Inflammatory macrophage (primary cell): ENCODE measurements at places on chromosomes 5 and 9.
A peak's percentile ranks its signal among the peaks of the same experiment; 100 is the strongest.

DNA sequence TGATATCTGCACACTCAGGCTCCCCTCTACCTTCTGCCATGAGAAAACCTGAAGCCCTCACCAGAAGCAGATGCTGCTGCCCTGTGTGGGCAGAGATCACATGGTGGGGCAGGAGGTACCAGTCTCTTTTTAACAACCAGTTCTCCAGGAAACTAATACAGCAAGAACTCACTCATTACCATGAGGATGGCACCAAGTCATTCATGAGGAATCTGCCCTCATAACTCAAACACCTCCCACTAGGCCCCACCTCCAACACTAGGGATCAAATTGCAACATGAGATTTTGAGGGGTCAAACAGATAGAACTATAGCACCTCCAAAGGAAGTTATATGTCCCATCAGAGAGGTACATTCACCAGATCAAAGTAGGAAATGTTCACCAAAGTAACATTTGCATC, 136.3 kb upstream of the SHB start:
- no peak for DNase-seq

DNA sequence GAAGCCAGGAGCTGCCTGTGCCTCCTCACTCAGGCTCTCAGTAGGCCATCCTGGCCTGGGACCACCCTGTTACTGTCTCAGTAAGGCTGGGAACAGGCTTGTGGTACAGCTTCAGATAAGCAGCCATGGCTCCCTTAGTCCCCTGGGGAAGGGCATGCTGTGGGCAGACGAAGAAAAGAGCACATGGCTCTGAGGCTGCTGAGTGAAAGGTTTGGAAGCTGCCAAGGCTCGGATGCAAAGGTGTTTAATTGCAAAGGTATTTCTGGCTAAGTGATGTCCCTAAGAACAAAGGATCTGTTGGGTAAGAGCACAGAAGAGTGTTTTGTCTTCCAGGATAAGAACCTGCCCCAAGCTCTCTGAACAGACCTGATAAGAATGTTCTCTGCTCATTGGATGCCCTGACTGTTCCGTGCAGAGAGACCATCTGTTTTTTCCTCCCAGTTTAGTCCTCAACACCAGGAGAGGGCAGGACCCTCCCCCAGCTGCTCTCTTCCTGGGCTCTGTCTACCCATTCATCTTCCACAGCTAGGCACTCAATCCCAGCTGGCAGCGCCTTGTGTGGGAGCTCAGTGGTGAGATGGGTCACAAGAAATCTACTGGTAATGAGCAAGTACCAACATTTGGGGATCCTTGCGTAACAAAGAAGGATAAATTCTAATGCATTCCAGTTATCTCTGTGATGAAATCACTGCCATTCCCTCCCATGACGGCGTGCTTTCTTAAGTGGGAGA, 17.7 kb downstream of the ANGPTL2 start:
- DNase-seq: no peak

GRCh38 chr9:131781069-131781468, 41.2 kb upstream of the RAPGEF1 start:
- no peak for DNase-seq

DNA sequence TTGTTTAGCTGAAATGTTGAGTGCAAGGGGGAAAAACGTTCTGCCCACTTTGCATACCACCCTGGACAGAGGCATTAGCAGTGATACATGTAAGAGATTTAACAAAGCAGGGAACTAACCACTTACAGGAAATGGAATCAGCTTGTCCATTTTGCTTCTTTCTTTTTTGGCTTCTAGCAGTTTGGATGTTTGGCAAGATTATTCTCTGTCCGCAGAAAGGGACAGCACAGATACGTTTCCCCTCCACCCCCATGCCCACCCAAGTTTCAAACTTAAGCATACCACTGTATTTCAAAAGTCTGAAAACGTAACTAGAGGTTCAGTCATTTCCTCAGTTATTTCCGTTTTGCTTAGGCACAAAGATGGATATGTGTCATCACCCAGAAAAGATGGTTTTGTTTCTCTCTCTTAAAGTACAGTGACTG, 118.4 kb downstream of the GDNF start:
- peak; percentile 69 for DNase-seq

GRCh38 chr9:38089387-38090165, 20.5 kb upstream of the SHB start:
- DNase-seq: no peak

GRCh38 chr5:171710451-171711024, 75.1 kb upstream of the SMIM23 start:
- no peak for DNase-seq

- DNase-seq: peak; percentile 39
Observed at GRCh38 chr5:7927466-7928375, 58.8 kb downstream of the MTRR start.
